ENCODE measurements at places on chromosomes 6 and 20.

DNA sequence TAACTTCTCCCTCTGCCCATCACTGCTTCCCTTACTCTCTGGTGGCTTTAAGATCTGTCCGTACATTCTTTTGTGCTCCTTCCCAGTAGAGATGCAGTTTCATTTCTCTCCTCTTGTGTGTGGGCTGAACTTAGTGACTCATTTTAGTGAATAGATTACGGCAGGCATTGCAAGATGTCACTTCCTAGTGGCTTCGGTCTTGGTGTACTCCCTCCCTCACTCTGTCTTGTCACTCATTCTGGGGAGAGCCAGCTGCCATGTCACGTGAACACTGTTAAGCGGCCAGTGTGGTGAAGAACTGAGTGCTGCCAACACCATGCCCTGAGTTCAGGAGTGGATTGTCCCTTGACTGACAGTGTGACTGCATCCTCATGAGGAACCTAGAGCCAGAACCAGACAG lies 115.9 kb downstream of the OTOR start:
- DNase-seq: no peak

GRCh38 chr6:107437691-107438090 lies 21.7 kb downstream of the PDSS2 start:
- DNase-seq: no peak

DNA sequence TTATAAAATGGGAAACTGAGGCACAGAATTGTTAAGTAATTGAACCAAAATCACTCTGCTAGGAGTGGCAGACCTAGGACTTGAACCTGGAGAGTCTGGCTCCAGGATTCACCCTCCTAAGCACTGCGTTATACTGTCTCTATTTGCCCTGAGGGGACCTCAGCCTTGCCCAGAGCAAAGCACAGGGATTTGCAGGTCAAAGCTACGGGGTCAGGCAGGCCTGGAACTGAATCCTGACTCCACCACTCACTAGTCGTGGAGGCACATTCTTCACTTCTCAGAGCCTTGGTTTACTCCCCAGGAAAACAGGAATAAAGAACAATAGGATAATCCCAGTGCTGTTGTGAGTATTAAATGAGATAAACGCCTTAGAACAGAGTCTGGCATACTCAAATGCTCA lies 19.4 kb downstream of the KCNK15 start:
- DNase-seq: no peak

DNA sequence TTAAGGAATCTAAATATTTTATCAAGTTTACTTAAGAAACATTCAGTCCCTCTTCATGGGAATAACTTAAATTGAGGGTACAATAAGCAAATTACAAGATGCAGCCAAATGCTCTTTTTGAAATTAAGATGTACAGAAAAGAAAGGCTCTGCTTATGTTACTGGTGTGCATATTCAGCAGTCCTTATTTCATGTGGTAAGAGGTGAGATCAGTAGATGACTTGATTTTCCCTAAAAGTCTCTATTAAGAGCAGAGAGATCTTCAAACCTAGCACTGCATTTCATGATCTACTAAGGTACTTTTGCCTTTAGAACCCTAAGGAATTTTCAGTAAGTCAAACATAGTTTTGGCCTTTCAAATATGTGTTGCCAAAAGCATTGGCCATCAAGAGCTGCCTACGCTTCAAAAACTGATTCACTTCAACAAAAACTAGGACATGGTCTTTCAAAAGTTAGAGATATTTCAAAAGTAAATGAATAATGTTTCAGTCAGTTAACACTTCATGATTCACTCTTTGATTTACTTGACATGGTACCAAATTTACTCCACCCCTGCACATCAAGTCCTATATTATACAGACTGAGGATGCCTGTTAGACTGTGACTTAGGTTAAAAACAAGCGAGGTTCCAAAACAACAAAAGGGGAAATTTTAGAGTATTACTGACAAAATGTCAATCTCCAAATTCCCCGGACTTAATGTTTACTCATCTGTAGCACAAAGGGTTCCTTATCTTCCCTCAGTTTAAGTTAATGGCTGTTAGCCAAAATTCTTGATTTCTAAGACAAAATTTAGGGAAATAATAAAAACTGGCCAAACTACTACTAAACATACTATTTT lies 19.2 kb downstream of the C6orf62 start:
- DNase-seq: no peak

DNA sequence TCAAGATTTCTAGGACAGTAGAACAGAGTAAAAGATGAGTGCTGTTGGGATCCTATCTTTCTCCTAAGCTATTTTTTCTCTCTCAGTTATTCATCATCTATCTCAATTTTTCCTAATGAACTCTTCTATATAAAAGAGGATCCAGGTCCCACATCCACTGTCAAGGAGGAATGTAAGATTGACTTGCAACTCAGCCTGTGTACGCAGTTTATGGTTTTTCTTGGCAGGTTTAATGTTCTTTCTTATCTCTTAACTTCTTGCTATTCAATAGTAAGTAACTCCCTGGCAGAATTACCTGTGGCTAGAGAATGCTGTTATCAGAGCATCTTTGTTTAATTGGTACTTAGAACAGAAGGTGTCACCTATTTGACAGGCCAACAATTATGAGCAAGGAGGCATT lies 60.8 kb downstream of the SLC16A10 start:
- no peak for DNase-seq

DNA sequence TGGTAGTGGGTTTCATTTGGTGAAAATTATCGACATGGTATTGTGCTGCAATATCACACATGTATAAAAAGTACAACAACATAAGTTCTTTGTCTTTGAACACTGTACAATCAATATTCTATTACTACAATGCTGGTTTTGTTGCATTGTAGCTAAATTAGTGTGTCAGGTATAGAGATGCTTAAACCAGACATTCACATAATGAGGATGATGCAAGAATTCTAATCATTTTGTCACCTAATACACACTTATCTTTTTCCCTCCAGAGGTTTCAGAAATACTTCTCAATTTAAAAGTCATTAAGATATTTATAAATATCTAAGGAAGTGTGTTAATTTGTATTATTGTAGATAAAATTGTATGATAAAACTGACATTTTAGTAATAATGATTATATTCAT lies 174.8 kb upstream of the MAN1A1 start:
- DNase-seq: no peak

- DNase-seq: no peak
Observed at GRCh38 chr20:47350181-47350550, 6.3 kb downstream of the ZMYND8 start.

DNA sequence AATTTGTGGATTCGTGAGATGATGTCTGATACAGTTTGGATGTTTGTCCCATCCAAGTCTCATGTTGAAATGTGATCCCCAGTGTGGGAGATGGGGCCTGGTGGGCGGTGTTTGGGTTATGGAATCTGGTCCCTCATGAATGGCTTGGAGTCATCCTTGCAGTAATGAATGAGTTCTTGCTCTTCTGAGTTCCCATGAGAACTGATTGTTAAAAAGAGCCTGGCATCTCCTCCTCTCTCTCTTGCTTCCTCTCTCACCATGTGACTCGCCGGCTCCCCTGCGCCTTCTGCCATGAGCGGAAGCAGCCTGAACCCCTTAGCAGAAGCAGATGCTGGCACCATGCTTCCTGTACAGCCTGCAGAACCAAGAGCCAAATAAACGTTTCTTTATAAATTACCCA lies 30.5 kb upstream of the RPP40 start:
- no peak for DNase-seq

DNA sequence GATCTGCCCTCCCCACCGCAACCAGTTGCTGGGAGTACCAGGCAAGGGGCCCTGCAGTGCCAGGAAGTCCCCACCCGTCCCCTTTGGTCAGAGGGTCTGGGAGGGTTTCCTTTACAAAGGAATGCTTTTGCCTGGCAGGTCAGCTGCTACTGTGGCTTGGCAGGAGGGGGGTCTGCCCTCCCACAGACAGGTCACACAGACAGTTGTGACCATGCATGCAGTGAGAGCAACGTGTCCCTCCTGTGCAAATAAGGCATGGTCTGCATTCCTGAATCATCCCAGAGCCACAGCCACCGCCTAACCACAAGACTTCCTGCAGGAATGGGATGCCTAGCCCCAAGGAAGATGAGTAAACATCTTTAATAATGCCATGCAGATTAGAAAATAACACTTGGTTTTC lies 439 bp upstream of the F13A1 start:
- no peak for DNase-seq

GRCh38 chr6:15096894-15097837 lies 148.7 kb upstream of the JARID2 start:
- DNase-seq: no peak

- no peak for DNase-seq
Observed at GRCh38 chr6:47700596-47700995, 2.2 kb downstream of the ADGRF4 start.

- DNase-seq: no peak
Observed at GRCh38 chr20:57175397-57176010, 90.9 kb downstream of the BMP7 start.

DNA sequence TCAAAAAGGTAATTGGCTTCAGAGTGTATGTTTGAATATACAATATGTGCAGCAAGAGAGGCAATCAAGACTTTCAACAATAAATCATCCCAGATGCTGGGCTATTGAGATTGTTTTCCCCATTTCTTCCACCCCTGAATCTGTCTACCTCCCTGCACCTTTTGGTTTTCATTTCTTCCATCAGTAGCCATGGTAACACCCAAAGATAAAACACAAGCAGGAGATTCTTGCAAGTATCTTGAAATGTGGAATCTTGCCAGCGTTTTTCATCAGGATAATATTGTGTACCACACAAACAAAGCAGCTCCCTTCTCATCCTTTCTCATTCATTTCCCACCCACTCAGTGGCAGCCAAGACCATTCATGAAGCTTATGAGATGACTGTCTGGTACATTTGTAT lies 73.0 kb upstream of the NRSN1 start:
- no peak for DNase-seq

- no peak for DNase-seq
Observed at GRCh38 chr20:62305765-62306413, 3.1 kb downstream of the ADRM1 start.

DNA sequence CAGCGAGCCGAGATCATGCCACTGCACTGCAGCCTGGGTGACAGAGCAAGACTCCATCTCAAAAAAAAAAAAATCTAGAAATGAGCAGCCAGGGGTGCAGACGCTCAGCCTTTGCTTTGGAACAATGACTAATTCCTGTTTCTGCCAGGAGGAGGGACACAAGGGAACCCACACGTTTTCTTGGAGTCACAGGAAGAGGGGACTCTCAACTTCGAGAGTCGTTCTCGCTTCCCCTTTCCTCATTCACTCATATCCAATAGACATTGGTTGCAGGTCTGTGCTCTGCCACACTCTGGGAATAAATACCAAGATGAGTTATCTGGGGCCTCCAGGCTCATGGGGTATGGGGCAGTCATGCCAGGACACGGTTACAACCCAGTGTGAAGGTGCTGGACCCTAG lies 91.5 kb upstream of the RREB1 start:
- DNase-seq: no peak

- no peak for DNase-seq
Observed at GRCh38 chr6:137968901-137969300, 101.8 kb downstream of the TNFAIP3 start.

DNA sequence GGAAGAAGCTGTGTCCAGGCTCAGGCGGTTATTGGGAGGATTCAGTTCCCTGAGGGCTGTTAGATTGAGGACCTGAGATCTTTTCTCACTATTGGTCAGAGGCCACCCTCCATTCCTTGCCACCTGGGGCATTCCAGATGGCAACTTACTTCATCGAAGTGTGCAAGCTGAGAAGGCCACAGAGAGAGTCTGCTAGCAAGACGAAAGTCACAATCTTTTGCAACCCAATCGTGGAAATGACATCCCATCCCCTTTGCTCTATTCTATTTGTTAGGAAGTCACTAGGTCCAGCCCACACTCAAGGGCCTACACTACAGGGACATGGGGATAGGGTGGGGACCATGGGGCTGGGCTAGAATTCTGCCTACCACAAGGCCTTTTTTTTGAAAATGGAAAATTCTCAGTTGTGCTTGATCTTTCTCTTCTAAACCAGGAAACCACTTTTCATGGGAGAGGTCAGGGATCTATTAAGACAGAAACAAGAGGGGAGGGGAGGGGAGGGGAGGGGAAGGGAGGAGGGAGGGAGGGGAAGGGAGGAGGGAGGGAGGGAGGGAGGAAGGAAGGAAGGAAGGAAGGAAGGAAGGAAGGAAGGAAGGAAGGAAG lies 217.2 kb downstream of the BCAS1 start:
- no peak for DNase-seq

DNA sequence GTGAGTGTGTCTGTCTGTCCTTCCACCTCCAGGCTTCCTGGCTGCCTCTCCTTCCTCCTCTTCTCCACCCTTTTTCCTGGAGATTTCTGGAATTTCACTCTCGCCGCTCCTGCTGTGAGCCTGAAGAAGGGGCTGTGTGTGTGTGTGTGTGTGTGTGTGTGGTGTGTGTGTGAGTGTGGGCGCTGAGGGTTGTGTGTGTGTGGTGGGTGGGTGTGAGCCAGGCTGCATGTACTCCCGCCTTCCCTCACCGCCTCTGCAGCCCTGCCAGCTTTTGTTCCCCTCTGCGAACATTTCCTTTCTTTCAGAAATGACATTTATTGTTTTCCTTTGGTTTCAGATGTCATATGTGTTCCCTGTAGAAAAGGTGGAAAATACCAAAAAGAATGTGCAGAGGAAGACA lies 76.0 kb downstream of the SRC start:
- DNase-seq: no peak

- no peak for DNase-seq
Observed at GRCh38 chr6:75234126-75234865, 9.3 kb downstream of the COX7A2 start.

GRCh38 chr6:79538106-79538971 lies 1.1 kb upstream of the LCA5 start:
- no peak for DNase-seq

- no peak for DNase-seq
Observed at GRCh38 chr6:22115559-22115958, 181.3 kb downstream of the PRL start.

- DNase-seq: no peak
Observed at GRCh38 chr6:65501045-65501444, 206.0 kb downstream of the EYS start.

DNA sequence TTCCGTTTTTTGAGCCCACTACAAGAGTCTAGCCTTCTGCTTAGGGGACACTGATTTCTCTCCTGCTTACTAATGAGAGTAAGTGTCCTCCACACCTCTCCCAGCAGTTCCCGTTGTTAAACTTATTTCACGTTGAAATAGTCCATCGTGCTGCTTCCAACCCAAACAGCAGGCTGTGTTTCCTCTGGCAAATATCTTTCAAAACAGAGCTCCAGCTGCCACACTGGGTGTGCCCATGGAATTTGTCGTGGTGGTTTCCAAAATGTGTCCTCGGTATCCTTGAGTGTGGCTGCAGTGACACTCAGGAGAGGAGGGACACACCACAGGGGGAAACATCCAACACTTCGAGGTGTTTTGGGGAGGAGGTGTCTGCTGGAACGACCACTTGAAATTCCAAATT lies 176.5 kb upstream of the RALGAPA2 start:
- no peak for DNase-seq

- no peak for DNase-seq
Observed at GRCh38 chr6:110589865-110590513, 113.6 kb upstream of the SLC22A16 start.

DNA sequence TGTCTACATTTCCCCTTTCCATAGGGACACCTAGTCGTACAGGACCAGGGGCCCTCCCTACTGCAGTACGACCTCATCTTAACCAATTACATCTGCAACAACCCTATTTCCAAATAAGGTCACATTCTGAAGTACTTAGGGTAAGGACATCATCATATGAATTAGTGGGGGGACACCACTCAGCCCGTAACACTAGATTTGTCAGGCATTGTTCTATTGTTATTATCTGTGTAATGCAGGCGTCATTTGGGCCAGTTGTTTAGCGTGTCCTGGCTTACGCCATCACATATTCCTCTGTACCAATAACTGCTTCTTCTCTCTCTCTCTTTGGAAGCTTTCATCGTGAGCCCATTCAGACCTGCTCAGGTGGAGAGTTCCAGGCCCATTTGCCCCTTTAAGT lies 89.3 kb downstream of the CAP2 start:
- no peak for DNase-seq
